ENCODE measurements at places on chromosomes 2 and 18. TPM values are rescaled to one million over a fixed set of nuclear protein-coding genes. Genes with fewer than 3 reads are reported as not detected.
A peak's percentile ranks its signal among the peaks of the same experiment; 100 is the strongest.

Gene TCF4
- total RNA-seq = 157 TPM

Gene ADCYAP1
- not detected for total RNA-seq

Gene CCDC178
- 2.1 TPM for total RNA-seq

Gene SLC38A11
- total RNA-seq = 1.5 TPM

Gene DNAH7
- total RNA-seq = 5.0 TPM

Gene ZSCAN30
- 26.6 TPM for total RNA-seq

Gene PKP4
- total RNA-seq = 100 TPM

DNA sequence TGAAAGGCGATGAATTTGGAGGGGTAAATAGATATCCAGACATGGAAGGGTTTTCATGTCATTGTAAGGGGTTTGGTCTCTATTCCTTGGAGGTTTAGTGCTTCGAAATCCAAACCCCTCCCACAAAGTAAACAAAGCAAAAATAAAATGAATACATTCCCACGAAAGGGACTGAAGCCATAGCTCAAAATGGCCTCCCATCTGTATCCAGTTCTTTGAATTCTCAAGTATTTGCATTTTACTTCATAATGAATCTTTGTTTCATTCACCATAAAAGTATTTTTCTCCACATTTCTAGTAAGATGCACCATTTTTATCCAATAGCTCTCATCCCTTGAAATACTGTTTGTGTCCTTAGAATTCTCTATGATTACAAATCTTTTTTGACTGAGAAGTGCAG lies 103.2 kb upstream of the DTNA start:
- DNase-seq = no peak

- DNase-seq = no peak
Measured at GRCh38 chr18:69819460-69819859, 128.2 kb downstream of the CD226 start.

GRCh38 chr2:219946529-219946928 lies 319.1 kb downstream of the SLC4A3 start:
- DNase-seq = no peak

- no peak for DNase-seq
Measured at GRCh38 chr18:21433436-21433835, 167.1 kb downstream of the ESCO1 start.

DNA sequence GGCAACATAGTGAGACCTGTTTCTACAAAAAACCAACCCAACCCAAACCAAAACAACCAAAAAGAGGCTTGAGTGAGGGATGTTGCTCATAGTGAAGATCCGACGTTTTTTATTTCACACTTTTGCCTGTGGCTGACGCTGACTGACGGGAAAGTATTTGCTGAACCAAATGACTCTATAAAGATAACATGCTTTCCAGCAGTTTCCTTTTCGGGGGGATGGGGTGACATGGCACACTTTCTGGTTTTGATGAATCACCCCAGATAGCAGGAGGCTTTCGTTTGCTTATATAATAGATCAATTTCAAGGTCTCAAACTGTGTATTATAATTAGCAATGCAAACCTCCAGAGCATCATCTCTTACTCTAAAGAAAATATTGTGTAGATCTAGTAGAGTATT lies 150.8 kb downstream of the AQP4 start:
- DNase-seq = no peak

DNA sequence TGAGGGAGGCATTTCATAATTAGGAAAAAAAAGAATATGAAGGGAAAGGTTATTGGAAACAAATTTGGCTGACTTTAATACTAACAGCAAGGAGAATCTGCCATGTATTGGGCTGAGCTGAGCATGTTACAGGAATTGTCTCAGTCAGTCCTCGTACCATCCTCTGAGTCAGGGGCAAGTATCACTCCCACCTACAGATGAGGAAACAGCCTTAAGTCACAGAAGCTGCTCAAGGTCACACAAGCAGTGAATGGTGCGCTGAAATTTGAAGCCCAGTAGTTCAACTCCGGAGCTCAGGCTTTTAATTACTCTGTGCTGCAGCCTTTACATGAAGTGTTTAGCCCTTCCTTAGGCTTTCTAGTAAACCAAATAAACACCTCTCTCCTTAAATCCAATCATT lies 17.3 kb downstream of the PROKR1 start:
- no peak for DNase-seq

GRCh38 chr2:112640467-112640799 lies 5.3 kb upstream of the SLC20A1 start:
- DNase-seq = no peak

DNA sequence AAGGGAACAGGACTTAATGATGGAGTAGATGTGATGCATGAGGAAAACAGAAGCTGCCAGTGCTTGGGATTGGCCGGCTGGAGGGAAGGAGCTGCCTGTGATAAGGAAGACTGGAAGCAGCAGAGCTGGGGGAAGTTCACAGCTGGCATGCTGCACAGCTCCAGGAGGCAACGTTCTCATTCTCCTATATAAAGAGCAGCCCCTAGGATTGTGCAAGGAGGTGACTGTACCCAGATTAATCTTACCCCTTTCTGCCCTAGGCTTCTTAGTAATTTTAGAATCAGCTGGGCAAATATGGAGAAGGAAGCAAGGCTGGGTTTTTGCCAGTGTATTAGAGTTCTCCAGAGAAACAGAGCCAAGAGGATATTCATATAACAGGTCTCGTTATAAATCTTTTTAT lies 155.8 kb downstream of the ALPK2 start:
- no peak for DNase-seq

- no peak for DNase-seq
Measured at GRCh38 chr18:75533209-75533608, 105.7 kb upstream of the SMIM21 start.

- DNase-seq = no peak
Measured at GRCh38 chr2:229181641-229182040, 89.4 kb downstream of the PID1 start.

DNA sequence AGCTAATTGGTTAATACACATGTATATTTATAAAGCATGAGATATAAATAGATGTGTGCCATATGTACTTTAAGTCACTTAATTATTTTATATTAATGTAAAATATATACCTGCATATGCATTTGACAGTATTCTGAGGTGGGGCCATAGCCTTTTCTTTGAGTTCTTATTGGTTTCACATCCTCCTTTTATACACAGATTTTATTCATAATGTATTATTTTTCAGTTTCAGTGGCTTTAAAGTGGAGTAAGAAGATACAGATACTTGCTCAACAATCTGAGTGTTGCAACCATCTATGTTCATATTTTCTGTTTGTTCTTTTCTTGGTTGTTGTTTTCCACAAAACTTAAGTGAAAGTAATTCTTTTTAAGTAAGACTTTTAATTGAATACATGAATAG lies 436.5 kb downstream of the RND3 start:
- no peak for DNase-seq

DNA sequence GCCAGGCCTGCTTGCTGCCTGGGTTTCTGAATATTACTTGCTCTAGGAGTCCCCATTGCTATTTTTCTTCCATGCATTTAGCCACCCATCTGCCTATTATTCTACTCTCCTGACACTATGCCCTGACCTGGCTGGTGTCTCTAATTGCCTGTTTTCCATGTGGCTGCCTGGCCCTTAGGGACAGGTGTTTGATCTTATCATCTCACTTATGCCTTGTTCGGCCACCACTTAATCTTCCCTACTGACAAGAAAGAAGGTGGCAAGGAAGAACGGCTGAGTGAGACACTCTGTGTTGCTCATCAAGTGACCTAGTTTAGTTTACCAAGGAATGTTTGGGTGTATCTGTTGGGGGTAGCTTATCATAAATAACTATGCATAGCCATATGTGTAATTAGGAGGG lies 50.4 kb upstream of the RAPH1 start:
- no peak for DNase-seq

DNA sequence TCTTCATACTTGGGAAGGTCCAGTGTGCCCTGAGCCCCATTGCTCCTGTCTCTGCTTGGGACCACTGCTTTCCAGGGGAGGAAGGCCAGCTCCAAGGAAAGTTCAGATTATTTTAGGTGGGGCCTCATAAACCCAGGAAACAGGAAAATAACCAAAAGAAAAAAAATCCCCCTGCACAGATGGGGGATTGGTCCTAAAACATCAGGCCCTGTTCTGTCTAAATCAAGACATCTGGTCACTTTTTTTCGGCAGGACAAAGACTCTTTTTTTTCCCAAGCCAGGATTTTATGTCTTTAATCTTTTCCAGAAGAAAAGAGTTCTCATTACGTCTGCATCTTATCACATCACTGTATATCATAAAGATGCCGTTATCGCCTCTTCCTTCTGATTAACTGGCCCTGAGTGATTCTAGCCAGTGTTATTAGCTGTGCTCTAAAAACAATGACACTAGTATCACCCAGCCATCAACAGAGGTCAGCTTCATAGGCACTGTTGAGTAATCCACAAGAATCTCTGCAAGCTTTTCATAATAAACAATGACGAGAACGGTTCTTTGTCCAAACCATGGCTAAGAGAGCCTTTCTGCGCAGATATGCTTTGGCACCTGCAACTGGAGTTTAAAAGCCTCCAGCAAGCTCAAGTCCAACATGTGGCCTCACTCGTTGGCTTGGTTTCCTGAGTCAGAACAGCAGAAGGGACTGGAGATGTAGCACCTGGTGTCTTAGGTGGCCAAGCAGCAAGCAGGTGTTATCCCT lies 138.2 kb downstream of the VAPA start:
- DNase-seq = peak; percentile 62

GRCh38 chr2:145757503-145758246 lies 1237.8 kb upstream of the ZEB2 start:
- DNase-seq = no peak

All from tibial nerve (tissue), 4 donors.